ENCODE measurements at places on chromosomes 4 and X.

DNA sequence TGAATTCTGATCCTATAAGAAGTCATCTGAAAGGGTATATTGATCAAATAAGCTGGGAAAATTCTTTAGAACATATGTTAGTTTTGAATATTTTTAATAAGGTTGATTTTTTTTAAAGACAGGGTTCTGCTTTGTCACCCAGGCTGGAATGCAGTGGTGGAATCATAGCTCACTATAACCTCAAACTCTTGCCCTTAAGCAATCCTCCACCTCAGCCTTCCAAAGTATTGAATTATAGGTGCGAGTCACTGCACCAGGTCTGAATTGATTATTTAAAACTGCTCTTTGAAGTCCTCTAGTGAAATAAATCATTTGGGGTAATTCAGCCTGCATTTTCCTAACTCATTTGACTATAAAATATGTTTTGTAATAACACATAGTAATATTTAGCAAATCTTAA is 812.3 kb downstream of the PDHA2 start:
- no peak for DNase-seq

DNA sequence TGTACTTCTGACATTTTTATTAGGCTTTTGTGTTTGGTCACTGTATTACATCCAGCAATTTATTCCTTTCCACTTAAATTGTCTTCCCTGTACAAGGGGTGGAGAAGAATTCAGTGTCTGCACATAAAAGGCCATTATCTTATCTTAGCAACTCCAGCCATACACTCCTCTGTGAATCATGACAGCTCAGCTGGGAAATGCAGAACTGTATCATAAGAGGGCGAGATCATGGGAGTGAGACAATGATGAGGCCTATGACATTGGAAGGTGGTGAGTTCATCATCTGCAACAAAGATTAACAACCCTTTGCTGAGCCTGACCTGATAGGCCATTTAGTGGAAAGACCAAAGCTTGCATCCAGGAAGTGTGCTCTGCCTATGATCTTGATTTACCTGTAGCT is 33.3 kb downstream of the SLIT2 start:
- DNase-seq: no peak

GRCh38 chr4:8558080-8558960 is 21.9 kb upstream of the GPR78 start:
- no peak for DNase-seq

- no peak for DNase-seq
Observed at GRCh38 chrX:130174045-130174704, 2.4 kb downstream of the RAB33A start.

DNA sequence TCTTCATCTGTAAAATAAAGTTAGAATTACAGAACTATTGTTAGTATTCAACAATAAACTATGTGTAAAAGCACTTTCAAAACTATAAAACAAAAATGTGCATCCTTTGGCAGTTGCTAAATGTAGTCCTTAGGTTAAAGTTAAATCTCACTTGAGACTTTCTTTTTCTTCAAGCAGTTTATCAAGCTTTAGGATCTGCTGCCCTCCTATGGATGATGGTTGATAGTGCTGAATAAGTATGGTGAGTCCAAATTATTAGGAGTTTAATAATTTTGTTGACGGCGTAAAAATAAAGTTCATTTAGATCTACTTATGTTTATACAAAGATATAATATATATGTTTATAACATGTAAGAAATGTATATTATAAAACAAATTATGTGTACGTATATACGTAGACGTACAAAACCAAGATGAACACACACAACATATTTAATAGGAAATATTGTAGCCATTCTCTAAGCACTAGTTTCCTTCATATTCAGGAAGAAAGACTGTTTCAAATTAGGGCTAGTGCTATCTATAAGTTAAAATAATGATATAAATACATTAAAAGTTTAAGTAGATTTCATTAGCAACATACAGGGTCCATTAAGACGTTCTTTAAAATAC is 22.3 kb downstream of the UGT2A2 start:
- DNase-seq: no peak

- DNase-seq: peak; percentile 51
Observed at GRCh38 chr4:83112678-83113428, 1.7 kb downstream of the PLAC8 start.

GRCh38 chrX:21698272-21698671 is 40.1 kb upstream of the KLHL34 start:
- no peak for DNase-seq

GRCh38 chr4:46073778-46074177 is 50.1 kb downstream of the GABRG1 start:
- DNase-seq: peak; percentile 49

DNA sequence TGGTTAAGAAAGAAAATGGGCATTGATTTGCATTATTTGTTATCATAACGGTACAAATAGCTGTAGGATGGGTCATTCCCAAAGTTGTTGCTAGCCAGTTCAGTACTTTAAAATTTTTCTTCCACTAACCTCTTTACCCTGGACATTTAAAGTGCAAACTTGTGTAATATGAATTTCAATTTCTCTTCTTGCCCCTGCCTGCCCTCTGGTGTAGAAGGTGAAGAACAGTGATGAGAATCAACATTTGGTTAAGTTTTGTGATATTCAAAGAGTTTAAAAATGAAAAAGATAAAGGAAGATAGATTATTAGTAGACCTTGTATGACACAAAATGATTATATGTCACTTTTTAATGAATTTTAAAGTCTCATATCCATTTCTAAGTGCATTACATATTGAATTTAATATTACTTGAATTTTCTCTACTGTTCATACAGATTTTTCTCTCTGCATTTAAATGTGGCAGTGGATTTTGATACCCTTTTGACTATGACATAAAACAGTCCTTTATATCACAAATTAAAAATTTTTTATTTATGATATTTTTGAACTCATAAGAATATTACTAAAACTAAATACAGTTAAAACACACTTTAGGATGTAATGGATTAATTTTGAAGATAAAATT is 337.7 kb downstream of the BMPR1B start:
- DNase-seq: no peak

GRCh38 chr4:150115851-150116250 is 37.6 kb downstream of the DCLK2 start:
- no peak for DNase-seq

GRCh38 chr4:5191831-5192230 is 140.6 kb downstream of the STK32B start:
- DNase-seq: no peak

GRCh38 chr4:139843641-139844040 is 178.0 kb downstream of the MGST2 start:
- no peak for DNase-seq

DNA sequence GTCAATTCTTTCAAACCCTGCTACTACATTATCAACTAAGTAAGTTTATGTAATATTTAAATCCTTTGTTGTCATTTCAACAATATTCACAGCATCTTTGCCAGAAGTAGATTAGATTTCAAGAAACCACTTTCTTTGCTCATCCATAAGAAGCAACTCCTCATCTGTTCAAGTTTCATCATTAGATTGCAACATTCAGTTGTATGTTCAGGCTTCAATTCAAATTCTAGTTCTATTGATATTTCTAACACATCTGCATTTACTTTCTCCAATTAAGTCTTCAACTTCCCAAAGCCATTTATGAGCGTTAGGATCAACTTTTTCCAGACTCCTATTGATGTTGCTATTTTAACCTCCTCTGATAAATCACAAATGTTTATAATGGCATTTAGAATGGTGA is 66.1 kb downstream of the BMP3 start:
- no peak for DNase-seq

DNA sequence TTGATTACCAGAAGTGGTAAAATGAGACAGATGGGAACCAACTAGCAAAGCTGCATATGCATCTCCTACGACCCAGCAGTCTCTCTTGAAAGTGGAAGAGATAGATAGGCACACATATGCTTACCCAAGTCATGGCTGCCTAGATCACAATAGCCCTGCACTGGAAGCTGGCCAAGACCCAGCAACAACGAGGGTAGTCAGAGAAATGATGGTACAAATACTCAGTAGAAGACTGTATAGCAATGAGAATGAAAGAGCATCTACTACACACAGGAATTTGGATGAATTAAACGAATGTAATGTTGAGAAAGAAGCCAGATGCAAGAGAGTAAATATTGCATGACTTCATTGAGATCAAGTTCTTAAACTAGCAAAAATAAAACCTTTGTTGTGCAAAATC is 100.3 kb upstream of the FAT1 start:
- DNase-seq: no peak

- no peak for DNase-seq
Observed at GRCh38 chr4:120056246-120056645, 10.4 kb downstream of the MAD2L1 start.

DNA sequence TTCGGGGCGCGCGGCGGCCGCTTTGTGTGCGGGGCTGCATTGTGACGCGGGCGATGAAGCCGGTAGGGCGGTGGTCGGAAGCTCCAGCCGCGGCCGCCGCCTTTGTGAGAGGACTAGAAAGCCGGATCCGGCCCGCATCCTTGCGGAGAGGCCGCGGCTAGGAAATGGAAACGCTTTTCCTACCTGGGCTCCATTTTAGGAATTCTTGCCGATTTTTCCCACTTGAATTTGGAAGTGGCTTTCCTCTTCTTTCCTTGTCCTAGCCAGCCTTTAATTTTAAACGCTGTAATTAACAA is 708 bp downstream of the TMSB4X start:
- DNase-seq: no peak

- DNase-seq: no peak
Observed at GRCh38 chr4:35216636-35217035, 1027.7 kb downstream of the ARAP2 start.

DNA sequence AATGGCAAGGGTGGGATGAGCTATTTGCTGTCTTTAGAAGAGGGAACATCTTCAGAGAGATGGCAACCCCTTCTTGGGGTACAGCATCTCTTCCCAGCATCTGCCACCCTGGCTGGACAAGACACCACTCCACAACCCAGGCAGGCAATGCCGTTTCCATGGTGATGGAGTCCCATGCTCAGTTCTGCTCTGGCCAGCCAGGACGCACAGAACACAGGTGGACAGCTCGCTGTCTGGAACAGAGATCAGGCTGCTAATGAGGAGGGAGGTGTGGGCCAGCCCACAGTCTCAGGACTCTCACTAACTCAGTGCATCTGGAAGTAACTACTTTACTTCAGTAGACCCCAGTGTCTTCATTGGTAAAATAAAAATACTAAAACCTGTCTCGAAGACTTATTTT is 321.0 kb upstream of the CPEB2 start:
- no peak for DNase-seq
